Panc1 (cell line): ENCODE measurements at places on chromosomes 2 and 18. TPM values are rescaled to one million over a fixed set of nuclear protein-coding genes. Genes with fewer than 3 reads are reported as not detected.

PTPRN gene
- not detected for total RNA-seq

GRCh38 chr2:46230115-46230571 lies 67.1 kb upstream of the EPAS1 start:
- H3K27me3 ChIP-seq = no peaks in the 10 kb centered on the region
- H3K36me3 ChIP-seq = no peaks in the 10 kb centered on the region
- no peaks in the 10 kb centered on the region for H3K4me1 ChIP-seq
- no peak overlapping the region for H3K27ac ChIP-seq
- H3K4me3 ChIP-seq = no peak overlapping the region
- DNase-seq = no peak

- no peak overlapping the region for H3K4me3 ChIP-seq
- peaks cover 3% of the 10 kb centered on the region; the same call in 1 of the 2 replicates for H3K4me1 ChIP-seq
- no peaks in the 10 kb centered on the region for H3K36me3 ChIP-seq
Measured at GRCh38 chr2:100009743-100010142, 132.6 kb downstream of the AFF3 start.

DNA sequence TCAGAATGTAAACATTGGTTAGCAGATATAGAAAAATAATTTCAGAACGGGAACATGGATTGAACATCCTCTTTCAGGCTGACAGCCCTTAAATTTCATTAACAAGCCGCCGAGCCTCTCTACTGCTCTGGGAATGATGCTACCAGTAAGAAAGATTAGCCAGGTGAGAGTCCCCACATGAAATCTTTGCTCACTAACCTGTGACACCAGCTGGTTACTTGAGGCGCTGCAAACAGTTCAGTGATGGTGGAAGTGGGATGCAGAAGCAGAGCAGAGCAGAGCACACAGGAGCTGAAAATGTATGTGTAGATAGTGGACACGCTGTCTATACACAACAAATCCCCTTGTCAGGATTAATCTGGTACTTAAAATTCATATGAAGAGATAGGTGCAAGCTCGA lies 721.1 kb downstream of the DPP10 start:
- no peaks in the 10 kb centered on the region for H3K36me3 ChIP-seq
- no peak overlapping the region for H3K27ac ChIP-seq
- no peak for DNase-seq
- H3K27me3 ChIP-seq = no peaks in the 10 kb centered on the region
